HFFc6 (cell line): ENCODE measurements at places on chromosomes 11 and 22. TPM values are rescaled to one million over a fixed set of nuclear protein-coding genes. Genes with fewer than 3 reads are reported as not detected.

GRCh38 chr11:2522631-2523255 lies 77.9 kb downstream of the KCNQ1 start:
- H3K27me3 ChIP-seq = peaks cover 34% of the 10 kb centered on the region
- DNase-seq = no peak
- no peak overlapping the region for H3K4me3 ChIP-seq
- H3K4me1 ChIP-seq = no peaks in the 10 kb centered on the region

- no peaks in the 10 kb centered on the region for H3K36me3 ChIP-seq
- no peak overlapping the region for H3K27ac ChIP-seq
- H3K4me1 ChIP-seq = peaks cover 18% of the 10 kb centered on the region
- H3K27me3 ChIP-seq = peaks cover 61% of the 10 kb centered on the region
- peak; percentile 16 for DNase-seq
Observed at GRCh38 chr11:124867700-124868099, 2.5 kb downstream of the ROBO3 start.

DNA sequence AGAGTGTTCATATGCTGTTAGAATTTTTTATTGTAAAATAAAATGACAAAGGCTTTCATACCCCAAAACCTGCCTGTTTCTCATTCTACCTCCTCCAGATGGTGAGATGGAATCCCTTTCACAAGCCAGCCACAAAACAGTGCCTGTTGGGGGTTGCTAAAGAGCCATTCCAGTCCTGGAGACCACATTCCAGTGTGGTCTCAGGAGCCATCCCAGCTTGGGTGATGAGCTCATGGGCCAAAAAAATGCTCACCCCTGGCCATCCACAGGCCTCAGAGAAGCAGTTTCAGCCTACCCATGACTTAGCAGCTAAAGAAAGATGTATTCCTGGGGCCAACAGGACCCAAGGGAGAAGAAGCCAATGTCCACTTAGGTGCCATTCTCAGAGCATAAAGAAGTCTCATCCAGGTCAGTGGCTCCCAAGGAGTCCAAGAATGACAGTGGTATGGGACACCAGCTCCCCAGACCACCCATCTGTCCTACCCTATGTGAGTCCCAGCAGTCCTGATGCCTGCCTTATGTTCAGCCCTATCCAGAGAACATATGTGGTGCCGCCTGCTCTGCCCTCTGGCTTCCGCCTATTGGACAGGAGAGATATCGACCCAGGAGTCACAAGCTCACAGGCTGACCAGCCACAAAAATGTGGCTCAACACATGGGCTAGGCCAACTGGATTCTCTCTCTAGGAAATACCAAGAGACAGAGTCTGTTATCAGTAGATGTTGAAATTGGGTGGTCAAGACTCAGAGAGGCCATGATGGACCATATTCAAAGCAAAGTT lies 26.4 kb downstream of the C11orf91 start:
- peak overlapping the region; percentile 85 for H3K27ac ChIP-seq
- H3K4me1 ChIP-seq = peaks cover 61% of the 10 kb centered on the region
- H3K27me3 ChIP-seq = peaks cover 4% of the 10 kb centered on the region
- peak; percentile 57 for DNase-seq
- no peak overlapping the region; the same call in 1 of the 2 replicates for H3K4me3 ChIP-seq

DNA sequence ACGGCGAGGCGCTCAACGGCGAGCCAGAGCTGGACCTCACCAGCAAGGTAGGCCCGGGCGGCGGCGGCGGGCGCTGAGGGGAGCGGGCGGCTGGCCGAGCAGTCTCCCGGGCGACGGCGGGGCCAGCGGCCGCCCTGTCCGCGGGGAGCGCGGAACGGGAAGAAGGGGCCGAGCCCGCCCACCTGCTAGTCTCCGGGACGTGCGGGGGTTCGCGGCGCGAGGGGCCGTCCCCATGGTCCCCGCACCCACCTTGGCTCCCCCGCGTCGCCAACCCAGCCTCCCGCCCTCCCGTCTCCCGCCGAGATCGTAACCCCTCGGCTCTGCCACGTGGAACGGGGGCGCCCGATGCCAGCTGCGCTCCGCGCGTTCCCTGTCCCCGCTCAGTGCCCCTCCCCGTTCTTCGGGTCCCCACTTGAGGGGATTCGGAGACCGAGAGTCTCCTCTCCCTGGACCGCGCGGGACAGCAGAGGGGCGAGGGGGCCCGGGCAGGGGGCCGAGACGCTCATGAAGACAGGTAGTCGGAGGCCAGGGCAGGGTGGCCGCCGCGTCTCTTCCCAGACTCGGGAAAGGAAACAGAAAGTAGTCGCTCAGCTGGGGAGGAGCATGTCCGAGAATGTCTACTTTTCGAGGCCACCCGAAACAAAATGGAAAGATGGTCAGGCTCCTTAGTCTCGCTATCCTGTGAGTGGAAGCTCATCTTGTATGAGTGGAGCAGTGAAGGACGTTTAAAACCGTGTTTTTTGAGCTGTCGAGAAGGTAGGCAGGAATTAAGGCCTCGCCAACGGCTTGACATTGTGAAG lies 557 bp downstream of the GTPBP1 start:
- H3K27ac ChIP-seq = peak overlapping the region; percentile 95
- peak overlapping the region; percentile 98 for H3K4me3 ChIP-seq

- no peak for DNase-seq
- peaks cover 24% of the 10 kb centered on the region for H3K4me1 ChIP-seq
- no peaks in the 10 kb centered on the region for H3K36me3 ChIP-seq
- no peak overlapping the region for H3K27ac ChIP-seq
Observed at GRCh38 chr22:30033137-30033536, 47.1 kb upstream of the HORMAD2 start.

DNA sequence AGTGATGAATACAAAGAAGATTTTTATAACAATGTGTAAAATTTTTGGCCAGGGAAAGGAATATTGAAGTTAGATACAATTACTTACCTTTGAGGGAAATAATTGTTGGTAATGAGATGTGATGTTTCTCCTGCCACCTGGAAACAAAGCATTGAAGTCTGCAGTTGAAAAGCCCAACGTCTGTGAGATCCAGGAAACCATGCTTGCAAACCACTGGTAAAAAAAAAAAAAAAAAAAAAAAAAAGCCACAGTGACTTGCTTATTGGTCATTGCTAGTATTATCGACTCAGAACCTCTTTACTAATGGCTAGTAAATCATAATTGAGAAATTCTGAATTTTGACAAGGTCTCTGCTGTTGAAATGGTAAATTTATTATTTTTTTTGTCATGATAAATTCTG lies 5.3 kb downstream of the BIRC3 start:
- peak overlapping the region; percentile 57; the same call in 1 of the 2 replicates for H3K4me3 ChIP-seq
- H3K4me1 ChIP-seq = peaks cover 50% of the 10 kb centered on the region
- no peaks in the 10 kb centered on the region for H3K27me3 ChIP-seq
- H3K36me3 ChIP-seq = no peaks in the 10 kb centered on the region
- no peak overlapping the region; the same call in 1 of the 2 replicates for H3K27ac ChIP-seq

DNA sequence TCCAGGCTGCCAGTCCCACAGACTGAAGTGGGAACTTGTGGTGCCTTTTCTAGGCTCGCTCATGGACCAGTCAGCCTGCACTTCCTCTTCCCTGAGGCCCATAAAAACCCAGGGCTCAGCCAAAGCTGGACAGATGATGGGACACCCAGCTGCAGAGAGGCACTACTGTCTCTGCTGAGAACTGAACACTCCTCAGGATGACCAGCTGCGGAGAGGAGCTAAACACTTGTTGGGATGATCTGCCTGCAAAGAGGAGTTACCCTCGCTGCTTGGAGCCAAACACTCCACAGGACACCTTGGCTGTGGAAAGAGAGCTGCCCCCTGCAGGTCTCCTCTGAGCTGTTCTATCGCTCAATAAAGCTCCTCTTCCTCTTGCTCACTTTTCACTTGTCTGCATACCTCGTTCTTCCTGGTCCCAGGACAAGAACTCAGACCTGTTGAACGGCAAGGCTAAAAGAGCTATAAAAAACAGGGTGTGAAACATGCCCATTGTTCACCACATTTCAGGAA lies 465.5 kb downstream of the GUCY1A2 start:
- no peaks in the 10 kb centered on the region for H3K36me3 ChIP-seq
- H3K4me1 ChIP-seq = no peaks in the 10 kb centered on the region
- H3K4me3 ChIP-seq = no peak overlapping the region
- H3K27me3 ChIP-seq = no peaks in the 10 kb centered on the region; the same call in 1 of the 2 replicates
- H3K27ac ChIP-seq = no peak overlapping the region

The BATF2 gene
- total RNA-seq = 0.15 to 0.41 TPM (median 0.22 TPM) in 3 replicates

The SAA2 gene
- not detected in 3 replicates for total RNA-seq

The B4GALNT4 gene
- 6.4 to 11.1 TPM (median 9.9 TPM) in 3 replicates for total RNA-seq

The TMEM86A gene
- total RNA-seq = 0.26 to 1.8 TPM (median 0.63 TPM) in 3 replicates

The KCTD17 gene
- total RNA-seq = 40.0 to 46.4 TPM (median 45.6 TPM) in 3 replicates
